DMS79 treated with DMSO at 0.1 percent for 48 hours (cell line): ENCODE measurements at places on chromosomes 3 and 15.

DNA sequence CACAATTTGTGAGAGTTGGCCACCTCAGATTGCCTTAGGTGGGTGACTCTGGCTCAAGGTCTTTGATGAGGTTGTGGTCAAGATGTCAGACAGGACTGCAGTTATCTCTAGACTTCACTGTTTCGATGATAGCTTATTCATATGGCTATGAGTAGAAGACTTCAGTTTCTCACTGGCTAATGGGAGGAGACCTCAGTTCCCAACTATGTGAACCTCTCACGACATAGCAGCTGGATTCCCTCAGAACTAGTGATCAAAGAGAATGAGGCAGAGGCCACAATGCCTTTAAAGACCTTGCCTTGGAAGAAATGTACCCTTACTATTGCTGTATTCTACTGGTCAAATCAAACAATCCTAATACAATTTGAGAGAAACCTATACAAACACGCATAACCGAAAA lies 607.5 kb upstream of the ROBO2 start:
- DNase-seq, result no peak

DNA sequence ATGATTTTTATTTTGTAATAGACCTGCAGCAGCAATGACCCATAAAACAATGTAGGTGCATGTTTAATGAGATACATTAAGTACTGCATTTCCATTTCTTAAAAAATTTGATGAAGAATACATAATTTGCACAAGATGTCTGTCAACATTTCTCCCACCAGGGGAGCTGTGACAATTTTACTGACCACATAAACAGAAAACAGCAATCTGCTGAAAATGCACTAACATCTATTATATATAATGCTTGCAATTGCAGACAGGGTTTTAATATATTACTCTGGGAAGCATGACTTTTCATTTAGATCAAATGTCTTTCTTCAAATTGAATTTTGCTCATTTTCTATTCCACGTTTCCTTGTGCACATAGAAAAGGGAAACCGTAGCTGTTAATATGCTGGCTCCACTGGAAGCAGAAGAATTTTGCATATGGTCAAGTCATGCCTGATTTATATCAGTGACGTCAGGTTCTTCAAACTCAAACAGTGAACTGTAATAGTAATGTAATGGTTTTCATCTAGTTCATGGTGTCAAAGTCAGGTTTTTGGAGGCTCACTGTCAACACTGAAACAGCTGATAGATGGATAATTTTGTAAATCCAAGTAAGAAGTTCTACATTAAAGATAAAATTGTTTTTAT lies 79.8 kb upstream of the IGF1R start:
- no peak for DNase-seq

DNA sequence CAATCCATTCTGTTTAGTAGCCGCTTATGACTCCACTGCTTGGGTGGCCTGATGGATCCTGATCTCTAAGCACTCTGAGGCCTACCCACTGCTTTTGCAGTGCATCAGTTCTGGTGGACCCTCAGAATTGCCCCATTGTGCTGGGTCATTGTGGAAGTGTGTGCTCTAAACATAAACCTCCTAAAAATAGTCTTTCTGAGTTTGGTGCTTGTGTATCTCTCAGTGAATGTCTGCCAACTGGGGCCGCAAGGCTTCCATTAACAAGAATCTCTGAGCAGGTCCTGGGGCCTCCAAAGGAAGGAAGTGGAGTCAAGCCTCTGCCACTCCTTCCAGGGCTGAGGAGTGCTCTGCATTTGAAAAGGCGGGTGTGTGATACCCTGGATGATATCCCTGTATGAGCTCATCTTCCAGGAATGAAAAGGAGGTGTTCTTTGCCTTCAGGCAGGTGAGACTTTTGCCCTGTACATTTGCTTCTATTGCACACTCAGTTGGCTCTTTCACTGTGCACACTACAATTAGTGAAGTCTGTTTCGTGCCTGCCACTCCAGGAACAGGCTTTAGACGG lies 80.0 kb upstream of the CACNA2D3 start:
- no peak for DNase-seq

DNA sequence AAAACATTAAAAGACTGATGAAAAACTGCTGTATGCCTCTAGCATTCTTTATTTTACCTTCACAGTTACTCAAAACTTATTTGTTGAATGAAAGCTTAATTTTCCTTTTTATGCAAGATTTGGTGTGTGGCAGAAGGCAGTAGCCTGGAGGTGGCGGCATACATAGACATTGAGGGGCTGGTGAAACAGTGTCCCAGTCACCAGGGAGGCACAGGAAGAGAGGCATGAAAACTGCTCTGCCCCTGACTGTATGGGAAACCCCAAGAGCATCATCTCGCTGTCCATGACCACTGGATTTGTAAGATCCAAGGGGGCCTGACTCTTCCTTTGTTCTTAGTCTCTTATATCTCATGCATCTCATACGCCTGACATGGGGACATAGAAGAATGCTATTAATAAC lies 493.7 kb upstream of the GOLIM4 start:
- DNase-seq, result no peak

DNA sequence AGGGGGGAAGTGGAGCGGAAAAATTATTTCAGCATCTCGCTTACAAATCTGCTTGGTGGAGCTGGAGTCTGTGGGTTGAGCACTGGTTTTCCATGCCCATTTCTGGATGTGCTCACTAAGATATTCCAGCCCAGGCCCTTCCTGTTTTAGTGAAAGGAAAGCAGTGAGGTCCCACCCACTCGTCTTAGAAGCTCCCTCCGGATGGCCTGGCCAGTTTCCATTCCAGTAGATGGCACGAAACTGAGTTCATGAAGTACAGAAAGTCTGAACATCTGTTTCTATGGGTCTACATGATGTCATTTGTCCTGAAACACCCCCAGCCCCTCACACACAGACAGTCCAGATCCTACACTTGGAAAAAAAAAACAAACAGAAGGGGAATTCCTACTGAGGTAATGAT lies 31.9 kb upstream of the THSD4 start:
- no peak for DNase-seq

DNA sequence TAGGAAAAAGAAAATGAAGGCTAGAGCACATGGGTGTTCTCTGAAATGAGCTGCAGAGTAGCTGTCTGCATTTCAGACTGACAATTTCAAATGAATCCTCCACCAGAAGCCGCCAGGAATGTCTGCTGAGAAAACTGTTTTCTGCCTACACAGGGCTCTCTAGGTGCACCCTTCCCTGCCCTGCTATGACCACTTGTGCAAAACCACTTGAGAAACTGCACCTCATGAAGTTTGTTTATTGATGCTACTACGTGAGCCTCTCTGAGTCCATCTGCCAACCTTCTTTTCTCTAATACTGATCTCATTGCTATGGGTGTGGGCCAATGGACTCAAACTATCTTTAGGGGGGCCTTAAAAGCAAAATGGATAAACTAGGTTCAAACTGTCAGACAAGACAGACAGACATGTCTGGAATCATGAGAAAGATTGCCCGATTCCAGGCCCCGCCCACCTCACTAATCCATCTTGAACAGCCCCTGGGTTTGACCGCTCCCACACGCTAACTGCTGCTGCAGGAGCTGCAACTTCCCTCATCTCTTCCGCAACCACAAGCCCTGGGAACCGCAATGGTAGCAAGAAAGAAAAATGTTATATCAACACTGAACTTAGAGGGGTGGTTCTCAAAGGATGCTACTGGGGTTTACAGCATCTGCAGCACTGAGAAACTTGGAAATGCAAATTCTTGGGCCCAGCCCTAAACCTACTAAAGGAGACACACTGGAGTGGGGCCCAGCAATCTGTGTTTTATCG lies 9.0 kb upstream of the CD47 start:
- DNase-seq, result peak; percentile 7

GRCh38 chr3:50123394-50124051 lies 31.6 kb upstream of the SEMA3F start:
- DNase-seq, result no peak
